ENCODE measurements at places on chromosomes 12 and 14.

- DNase-seq: no peak
Measured at GRCh38 chr14:98348505-98348904, 923.5 kb downstream of the BCL11B start.

DNA sequence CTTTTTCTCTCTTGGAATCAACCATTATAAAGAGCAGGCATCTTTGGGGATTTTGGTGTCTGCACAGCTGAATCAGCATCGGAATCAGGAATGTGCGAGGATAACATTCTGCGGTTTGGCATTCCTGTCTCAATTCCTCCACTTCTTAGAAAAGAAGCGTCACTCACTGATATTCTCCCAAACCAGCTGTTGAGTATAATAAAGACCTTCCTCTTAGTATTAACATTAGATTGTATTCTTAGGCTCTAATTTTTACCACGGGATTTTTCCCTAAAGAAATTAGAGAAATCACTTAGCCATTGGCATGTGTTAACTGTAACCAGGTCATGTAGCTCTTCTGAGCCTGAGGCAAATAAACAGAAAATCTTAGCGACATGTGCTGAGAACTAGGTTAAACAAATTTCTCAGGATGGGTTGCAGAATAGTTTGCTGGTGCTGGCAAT lies 128.7 kb downstream of the TMX1 start:
- DNase-seq: no peak

DNA sequence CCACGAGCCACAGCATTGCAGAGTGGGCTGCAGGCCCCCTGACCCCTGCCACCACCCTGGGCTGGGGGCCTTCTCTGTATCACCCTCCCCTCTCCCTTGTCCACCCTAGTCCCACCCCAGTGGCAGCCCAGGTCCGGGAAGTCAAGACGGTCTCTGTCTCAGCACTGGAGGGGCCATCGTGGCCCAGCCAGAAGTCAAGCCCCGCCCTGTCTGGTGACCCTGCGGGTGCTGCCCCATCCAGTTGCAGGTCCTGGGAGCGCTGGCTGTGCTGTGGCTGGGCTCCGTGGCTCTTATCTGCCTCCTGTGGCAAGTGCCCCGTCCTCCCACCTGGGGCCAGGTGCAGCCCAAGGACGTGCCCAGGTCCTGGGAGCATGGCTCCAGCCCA lies 2.7 kb downstream of the PLD4 start:
- DNase-seq: no peak

DNA sequence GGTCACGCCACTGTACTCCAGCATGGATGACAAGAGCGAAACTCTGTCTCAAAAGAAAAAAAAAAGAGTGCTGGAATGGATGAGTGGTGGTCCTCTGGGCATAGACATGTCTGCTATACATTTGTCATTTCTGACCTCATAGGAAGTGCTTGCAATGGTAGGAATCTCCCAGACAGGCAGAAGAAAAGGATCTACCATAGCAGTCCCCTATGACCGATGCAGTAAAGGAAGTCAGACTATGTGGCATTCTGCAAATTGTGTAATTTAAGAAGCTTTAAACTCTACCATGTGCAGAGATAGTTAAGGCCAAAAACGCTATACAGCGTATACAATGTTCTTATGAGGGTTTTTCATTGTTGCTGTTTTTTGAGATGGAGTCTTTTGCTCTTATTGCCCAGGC lies 24.7 kb upstream of the RAP1B start:
- DNase-seq: no peak

DNA sequence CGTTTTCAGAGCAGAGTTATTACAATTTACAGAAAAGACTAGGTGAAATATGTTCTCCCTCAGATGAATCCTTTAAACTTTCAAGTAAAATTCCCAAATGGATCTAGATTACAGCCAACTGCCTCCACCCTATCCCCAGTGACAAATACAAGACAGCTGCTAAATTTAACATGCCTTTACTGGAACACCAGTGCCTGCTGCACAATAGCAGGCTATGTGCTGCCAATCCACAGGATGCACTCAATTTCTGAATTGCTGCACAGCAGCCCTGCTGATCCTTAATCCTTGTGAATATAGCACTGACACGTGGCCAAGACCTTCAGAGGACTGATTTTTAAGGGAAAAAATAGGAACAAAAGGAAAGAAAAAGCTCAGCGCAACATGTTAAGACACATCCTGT lies 128.9 kb downstream of the CCER1 start:
- DNase-seq: no peak

DNA sequence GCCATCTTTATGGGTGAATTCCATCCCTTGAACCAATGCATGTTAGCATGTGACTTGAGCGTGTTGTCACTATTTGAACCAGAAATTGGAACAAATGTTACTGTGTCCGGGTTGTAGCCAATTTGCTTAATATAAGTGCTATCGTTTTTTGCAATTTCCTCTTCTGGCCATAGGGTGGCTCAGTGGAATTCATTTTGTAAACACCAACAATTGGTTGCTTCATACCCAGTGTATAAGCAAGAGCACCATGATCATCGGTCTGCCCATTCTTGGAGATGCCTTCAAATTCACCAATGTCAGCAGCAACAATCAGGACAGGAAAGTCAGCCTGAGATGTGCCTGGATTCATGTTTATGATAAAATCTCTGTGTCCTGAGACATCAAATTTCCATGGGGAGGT lies 5.0 kb upstream of the NEDD1 start:
- no peak for DNase-seq

DNA sequence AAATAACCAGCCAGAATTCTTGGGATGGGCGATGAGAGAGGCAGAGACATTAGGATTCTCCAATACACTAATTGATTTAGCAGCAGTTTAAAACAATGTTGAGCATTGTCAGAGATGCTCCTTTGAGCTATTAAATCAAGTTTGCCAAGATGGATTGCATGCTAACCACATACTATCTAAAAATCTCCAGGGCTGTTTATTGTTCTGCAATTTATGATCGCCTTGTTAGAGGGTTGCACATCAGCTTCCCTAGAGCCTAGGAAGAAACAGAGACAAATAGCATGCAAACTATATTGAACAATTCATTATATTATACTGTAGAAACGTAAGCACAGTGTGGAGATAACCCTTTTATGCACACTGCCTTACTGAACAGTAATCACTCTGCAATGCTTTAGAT lies 599.9 kb downstream of the SOX5 start:
- no peak for DNase-seq

GRCh38 chr12:98469109-98469508 lies 46.3 kb upstream of the TMPO start:
- no peak for DNase-seq

DNA sequence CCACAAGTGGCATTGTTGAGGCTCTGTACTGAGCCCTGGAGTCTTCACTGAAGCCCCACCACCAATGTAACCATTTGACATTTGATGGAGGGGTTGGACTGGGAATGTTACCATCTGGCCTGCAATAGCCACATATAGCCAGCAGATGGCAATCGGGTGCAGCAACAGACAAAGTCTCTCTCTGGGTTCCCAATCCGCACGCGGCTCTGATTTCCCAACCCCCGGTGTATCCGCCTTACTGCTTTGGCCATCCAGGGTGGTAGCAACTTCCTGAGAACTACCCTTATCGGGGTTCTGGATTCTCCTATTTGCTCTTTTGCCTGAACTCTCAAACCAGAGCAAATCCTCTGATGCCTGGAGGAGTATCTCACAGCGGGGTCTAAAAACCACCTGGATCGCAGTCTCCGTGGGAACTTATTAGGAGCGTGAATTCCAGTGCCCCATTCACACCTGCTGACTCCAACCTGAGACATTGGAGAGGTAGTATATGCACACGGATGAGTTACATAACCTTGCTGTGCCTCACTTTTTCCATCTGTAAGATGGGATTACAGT lies 14.2 kb downstream of the VRTN start:
- DNase-seq: no peak

- DNase-seq: no peak
Measured at GRCh38 chr12:41962171-41962572, 182.5 kb downstream of the GXYLT1 start.

DNA sequence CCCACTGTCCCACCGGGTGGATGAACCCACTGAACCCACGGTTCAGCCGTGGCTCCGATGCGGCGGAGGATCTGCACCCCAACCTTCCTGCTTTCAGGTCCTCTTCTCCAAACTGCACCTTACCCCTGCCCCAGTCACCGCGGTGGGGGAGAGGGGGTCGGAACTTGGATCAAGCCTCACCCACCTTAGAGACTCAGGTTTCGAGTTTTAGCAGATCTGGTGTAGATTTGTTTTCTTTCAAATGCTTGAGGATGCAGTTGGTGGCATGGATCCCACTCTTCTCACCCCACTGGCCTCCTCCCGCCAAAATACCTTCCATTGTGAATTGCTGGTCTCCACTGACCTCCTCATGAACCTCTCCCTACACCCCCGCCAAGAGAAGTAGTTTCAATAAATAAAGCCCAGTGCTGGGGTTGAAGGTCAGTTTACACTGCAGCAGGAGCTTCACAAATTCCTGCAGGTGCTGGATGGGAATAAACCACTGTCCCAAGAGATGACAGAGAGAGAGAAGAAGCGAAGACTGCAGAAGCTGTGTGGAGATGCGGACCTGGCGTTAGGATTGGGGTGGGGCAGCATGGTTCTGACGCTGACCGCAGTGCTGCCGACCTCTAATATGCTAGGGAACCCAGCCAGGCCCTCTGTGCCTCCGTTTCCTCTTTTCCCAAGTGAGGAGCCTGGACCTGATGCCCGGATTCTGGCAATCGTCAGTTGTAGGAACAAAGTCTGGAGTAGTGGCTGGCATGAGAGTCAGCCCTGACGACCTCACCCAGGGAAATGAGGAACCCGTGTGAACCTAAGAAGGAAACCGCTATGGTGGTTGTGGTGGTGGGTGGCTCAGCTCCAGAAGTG lies 7.4 kb downstream of the TTC6 start:
- DNase-seq: no peak

DNA sequence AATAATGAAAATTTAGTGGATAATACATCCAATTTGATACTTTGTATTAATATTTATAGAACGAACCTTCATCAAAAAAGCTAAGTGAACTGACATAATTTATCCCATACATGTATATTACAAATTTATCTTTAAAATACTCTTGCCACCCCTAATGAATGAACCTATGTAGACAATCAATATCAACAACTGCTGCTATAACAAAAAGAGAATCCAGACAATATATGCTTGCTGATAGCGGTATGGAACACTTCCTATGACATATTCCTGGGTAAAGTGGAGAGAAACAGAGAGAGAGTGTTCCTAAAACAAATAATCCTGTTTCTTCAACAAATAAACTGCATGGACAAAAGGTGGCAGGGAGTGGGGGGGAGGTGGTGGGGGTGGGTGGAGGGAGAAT lies 31.3 kb downstream of the TM7SF3 start:
- no peak for DNase-seq

DNA sequence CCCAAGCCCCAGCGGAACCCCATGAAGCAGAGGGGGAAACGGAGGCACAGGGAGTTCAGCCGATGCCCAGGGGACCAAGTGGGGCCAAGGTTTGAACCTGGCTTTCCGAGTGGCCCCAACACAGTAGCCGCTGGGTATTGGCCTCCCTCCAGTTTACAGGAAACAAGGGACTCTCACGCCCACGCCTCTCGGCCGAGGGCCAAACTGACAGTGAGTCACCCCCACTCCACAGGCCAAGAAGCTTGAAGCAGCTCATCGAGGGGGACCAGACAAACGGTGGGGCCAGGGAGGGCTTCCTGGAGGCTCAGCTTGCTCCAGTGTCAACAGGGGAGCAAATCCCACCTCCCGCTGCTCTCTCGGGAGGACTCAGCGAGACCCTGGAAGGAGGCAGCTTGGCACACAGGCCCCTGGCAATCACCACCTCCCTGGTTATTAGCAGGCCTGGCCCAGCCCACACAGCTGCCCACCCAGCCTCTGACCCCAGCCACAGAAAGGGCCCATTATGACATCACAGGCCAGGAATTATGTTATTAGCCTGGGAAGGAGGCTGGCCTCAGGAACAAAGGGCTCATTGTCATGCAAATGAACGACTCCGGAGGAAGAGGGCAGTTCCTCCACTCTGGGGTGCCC lies 54.6 kb downstream of the NCOR2 start:
- DNase-seq: no peak

GRCh38 chr12:104257913-104258472 lies 42.4 kb downstream of the TXNRD1 start:
- no peak for DNase-seq

DNA sequence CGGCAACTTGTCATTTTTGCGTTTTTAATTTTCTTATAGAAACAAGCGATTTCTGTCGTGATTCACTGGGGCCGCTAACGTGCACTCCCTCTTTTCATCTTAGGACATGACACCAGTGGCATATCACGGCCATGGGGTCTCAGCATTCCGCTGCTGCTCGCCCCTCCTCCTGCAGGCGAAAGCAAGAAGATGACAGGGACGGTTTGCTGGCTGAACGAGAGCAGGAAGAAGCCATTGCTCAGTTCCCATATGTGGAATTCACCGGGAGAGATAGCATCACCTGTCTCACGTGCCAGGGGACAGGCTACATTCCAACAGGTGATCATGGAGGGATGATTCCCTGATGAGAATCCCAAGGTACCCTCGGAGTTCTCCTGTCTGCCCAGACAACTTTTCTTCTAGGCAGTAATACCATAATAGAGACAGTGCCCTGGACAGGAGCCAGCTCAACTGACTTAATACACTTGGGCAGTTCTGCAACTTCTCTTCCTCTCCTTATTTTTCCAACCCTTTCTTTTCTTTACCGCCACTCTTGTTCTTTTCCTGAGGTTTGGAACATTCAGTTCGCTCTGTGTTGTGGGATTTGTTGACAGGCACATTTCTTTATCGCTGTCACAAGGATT lies 821 bp downstream of the TMEM106C start:
- no peak for DNase-seq

GRCh38 chr12:87444039-87444438 lies 585.2 kb downstream of the C12orf50 start:
- no peak for DNase-seq

DNA sequence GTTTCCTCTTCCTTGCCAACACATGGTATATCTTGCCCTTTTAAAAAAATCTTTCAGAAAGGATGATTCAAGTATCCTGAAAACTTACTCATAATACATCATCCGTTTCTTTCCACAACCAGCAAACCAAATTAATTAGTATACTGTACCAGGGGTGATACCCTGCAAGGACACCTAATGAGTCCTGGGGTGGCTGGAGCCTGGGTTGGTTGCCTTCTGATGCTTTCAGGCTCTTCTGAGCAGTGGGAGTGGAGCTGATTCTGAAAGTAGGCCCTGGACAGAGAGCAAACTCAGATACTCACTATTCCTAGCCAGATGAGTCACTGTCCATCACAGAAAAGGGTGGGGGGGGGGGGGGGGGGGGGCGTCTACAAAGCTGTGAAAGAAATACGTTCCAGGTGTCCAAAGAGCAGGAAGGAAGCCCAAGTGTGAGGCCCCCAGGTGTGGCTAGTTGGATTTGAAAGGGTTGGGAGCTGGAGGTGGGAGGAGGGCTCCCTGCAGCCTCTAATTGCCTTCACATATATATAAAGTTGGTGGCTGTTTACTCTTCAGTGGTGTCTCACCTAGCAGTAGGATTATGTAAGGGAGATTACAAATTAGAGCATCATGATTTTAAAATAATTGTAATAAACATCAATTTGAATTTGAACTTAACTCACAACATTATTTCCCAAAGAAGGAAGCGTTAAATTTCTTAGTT lies 36.5 kb downstream of the FBXO33 start:
- DNase-seq: no peak

DNA sequence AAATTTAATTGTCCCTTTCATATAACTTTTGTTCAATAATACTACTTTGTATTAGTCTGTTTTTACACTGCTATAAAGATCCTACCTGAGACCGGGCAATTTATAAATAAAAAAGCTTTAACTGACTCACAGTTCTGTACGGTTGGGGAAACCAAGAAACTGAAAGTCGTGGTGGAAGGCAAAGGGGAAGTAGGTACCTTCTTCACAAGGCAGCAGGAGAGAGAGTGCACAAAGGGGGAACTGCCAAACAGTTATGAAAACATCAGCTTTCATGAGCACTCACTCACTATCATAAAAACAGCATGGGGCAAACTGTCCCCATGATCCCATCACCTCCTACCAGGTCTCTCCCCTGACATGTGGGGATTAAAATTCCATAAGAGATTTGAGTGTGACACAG lies 1069.0 kb downstream of the FSCB start:
- no peak for DNase-seq
